ENCODE measurements at places on chromosomes 3 and 15. TPM values are rescaled to one million over a fixed set of nuclear protein-coding genes. Genes with fewer than 3 reads are reported as not detected.

DNA sequence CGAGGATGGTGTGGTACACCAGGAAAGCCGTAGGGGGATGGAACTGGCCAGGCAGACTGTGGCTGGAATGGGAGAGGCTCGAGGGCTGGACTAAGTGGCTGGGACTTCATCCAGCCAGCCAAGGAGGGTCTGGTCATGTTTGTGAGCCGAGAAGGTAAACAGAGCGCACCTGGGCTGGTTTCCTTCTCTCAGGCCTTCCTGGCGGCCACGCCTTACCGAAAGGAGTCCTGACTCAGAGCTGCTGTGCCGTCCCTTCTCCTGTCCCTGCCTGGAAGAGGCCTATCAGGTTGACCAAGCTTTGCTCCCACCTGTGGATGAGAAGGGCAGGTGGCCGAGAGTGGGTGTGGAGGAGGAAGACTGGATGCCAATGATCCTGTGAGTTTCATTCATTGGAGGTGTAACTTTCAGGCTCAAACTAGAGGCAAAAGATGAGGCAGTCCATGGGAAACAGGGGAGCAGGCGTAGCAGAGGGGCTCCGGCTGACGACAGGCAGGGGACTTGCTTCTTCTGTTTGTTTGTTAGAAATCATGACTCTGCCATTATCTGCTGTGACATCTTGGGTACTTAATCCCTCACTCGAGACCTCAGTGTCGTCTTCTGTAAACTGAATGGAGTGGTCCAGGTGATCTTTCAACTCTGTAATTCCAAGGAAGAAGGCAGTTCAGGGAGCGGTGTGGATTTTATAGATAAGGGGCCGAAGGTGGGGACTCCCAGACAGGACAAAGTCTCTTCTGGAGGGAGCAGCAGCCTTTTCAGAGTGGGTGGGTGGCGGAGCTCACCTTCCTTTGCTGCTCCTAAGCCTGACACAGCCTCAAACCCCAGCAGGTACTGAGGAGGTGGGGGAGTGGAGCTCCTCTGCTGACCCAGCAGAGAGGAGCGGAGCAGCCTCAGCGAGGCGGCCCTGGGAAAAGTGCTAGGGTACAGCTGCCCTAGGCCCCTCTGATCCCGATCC lies 71.8 kb upstream of the GATM start:
- peak overlapping the region; percentile 41 for H3K27ac ChIP-seq
- no peak overlapping the region for H3K4me3 ChIP-seq
- no peaks in the 10 kb centered on the region for H3K36me3 ChIP-seq

GRCh38 chr15:25774871-25775270 lies 88.3 kb downstream of the ATP10A start:
- H3K4me3 ChIP-seq = no peak overlapping the region
- H3K36me3 ChIP-seq = peaks cover under 1% of the 10 kb centered on the region

DNA sequence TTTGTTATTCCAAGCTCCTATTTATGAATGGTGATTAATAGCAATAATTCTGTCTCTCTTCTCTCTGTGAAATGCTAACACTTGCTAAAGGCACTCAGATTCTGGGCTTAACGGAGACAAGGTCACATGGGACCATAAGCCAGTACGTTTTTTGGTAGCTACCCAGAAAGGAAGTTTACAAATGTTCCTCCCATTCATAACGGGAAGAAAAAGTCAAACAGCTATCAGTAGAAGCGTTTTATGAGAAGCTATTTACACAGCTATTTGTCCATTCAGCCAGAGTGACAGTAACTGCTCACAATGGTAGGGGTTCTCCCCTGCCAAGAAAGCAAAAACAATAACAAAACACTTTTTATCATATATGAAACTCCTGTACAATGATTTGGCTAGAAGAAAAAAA lies 51.5 kb downstream of the ZMAT3 start:
- no peaks in the 10 kb centered on the region for H3K36me3 ChIP-seq
- no peak overlapping the region for H3K4me3 ChIP-seq
- H3K27ac ChIP-seq = no peak overlapping the region
- DNase-seq = no peak

Gene CASR
- total RNA-seq = not detected

DNA sequence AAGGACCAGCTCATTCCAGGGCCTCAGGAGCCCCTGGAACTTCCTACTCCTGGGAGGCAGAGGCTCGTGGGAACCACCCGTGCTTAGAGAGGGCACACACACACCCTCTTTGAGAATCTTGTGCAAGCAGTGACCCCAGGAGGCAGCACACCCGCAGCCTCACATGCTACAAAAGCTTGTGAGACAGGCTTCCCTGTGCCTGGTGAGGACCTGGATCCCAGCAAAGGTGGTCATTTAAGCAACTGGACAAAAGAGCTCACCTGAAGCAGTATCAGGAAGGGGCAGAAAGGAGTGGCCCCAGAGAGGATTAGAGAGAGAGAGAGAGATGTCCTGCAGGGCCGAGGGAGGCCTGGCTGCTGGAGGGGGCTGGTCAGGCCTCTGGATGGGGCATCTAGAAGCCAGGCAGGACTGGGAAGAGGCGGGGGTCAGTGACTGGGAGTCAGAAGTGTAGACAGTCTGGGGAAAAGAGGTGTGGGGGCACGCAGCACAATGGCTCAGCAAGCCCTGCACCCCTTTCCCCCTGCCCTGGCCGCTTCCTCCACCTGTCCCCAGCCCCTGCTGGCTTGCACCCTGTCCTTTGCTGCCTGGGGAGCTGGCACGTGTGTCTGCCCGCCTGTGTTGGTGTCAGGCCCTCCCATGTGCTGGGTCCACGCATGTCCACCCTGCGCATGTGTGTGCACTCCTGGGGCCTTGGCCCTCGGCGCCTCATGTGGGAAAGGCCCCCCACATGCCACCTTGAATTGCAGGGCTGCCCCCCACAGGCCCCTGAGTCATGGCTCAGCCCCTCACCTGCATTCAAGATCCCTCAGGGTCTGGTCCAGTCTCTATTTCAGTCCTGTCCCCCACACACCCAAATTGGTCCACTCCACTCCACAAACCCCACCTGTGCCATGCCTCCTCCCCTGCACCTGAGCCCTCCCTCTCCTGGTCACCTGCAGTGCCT lies 36.9 kb downstream of the TSPAN3 start:
- no peak for DNase-seq
- no peak overlapping the region for H3K4me3 ChIP-seq
- H3K4me1 ChIP-seq = peaks cover 16% of the 10 kb centered on the region
- no peaks in the 10 kb centered on the region for H3K27me3 ChIP-seq

DNA sequence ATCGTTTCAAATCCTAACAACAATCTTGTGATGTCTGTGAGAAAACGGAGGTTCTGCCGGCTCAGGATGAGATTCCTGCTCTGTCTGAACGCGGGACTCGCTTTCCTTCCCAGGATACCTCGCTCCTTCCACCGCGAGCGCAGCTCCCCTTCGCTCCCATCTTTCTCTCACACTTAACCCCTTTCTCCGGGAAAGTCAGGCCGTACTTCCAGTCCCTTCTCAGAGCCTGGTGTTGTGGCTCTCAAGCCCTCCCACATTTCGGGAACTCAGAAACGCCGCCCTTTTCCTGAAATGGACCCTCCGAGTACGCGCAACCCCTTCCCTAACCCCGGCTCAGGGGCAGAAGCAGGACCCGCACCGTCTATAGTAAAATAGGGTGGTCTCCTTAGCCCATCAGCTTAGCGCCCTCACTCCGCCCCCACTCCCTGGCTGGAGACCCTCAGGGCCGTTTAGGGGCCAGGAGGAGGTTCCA lies 378 bp upstream of the FEM1B start:
- H3K27me3 ChIP-seq = no peaks in the 10 kb centered on the region
- H3K4me3 ChIP-seq = peak overlapping the region; percentile 85
- no peak for DNase-seq
- peaks cover 52% of the 10 kb centered on the region for H3K4me1 ChIP-seq
- H3K27ac ChIP-seq = peak overlapping the region; percentile 94

- H3K4me1 ChIP-seq = peaks cover 17% of the 10 kb centered on the region
- H3K36me3 ChIP-seq = no peaks in the 10 kb centered on the region
- no peak overlapping the region for H3K27ac ChIP-seq
- DNase-seq = no peak
- H3K4me3 ChIP-seq = peak overlapping the region; percentile 31
Measured at GRCh38 chr3:13655061-13655913, 106.4 kb downstream of the FBLN2 start.

GRCh38 chr3:196016485-196016884 lies 65.4 kb downstream of the TFRC start:
- H3K36me3 ChIP-seq = no peaks in the 10 kb centered on the region
- H3K4me3 ChIP-seq = no peak overlapping the region
- no peak overlapping the region for H3K27ac ChIP-seq
- no peaks in the 10 kb centered on the region for H3K4me1 ChIP-seq
- DNase-seq = no peak

DNA sequence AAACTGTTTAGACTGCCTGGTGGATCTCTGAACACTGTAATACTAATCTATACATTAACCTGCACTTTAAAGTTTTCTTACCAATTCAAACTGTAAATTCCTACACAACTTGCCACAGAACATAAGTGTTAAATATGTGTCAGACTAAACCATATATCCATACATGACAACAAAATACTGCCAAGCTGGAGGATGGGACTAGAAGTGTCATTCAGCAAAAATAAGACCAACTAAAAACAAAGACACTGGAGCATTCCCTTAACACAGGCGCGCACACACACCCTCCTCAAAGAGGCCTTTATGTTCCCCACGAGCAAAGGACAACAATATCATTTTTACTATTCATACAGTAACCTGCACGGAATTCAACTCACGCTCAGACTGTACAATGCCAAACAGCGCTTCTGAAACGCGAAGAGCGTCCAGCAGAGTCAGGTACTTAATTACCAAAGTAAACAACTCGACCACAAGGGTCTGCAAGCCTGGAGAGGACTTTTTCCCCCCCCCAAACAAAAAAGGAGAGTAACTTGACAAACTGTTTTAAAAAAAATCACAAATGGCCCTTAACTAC lies 1.1 kb downstream of the DCUN1D1 start:
- DNase-seq = no peak
- no peaks in the 10 kb centered on the region for H3K36me3 ChIP-seq
- peak overlapping the region; percentile 70 for H3K4me3 ChIP-seq
- H3K27me3 ChIP-seq = no peaks in the 10 kb centered on the region

- no peak overlapping the region for H3K4me3 ChIP-seq
- no peaks in the 10 kb centered on the region for H3K36me3 ChIP-seq
- H3K27me3 ChIP-seq = no peaks in the 10 kb centered on the region
Measured at GRCh38 chr3:54168451-54168850, 46.1 kb downstream of the CACNA2D3 start.

Measured in upper lobe of left lung (tissue), 6 donors.